Cortex of kidney (tissue), 1 donor: ENCODE measurements at places on chromosomes 3 and 15.

DNA sequence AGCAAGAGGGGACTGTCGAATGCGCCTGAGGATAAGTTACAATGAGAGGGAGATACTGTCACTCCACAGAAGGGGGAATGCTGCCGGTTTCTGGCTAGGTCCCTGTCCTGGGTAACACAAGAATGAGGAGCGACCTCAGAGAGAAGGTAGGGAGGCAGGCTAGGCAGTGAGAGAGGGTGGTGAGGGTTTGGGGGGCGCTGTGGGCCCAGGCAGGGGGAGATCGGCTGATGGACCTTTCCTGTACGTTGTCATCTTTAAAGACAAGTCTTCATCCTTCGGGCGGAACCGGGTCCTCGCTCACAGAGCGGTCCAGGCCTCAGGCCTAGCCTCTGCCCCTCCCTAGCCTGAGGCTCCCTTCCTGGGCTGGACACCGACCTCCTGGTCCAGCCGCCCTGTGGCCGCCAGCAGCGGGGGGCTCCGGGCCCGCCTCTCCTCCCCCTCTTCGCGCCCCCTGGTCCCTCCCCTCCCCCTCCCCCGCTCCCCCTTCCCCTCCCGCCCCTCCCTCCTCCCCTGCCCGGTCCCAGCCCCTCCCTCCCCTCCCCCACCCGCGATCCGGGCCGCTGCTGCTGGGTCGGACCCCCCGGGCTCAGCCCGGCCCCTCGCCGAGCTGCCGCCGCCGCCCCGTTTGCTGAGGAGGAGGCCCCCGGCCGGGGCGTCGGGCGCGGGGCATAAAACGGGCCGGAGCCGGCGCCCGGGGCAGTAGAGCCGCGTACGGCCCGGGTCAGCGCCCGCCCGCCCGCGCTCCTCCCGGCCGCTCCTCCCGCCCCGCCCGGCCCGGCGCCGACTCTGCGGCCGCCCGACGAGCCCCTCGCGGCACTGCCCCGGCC, at the start of gene CHRD:
Gene CHRD (plus strand): TSS at position 697 of the 827 bp plus-strand sequence. CDS start 265 bp downstream, outside the sequence.
- no peak for DNase-seq

DNA sequence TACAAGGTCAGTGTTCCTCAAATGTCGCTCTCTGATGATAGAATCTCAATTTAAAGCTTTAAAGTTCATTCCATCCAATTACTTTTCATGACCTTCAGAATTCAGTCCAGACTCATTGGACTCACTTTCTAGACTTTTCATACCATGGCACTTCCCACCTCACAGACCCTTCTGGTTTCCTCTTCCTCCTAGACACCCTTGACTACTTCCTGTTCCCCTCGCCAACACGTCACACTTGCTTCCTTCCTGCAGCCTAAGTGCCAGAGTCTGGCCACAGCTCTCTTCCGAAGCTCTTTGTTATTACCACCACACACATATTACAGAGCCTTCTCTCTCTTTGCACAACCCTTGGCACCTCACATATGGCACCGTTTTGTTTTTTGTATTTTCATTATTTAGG, 59.1 kb upstream of the UMPS start:
- no peak for DNase-seq

- DNase-seq: no peak
Measured at GRCh38 chr3:126419886-126420786, 25.4 kb downstream of the CFAP100 start.

DNA sequence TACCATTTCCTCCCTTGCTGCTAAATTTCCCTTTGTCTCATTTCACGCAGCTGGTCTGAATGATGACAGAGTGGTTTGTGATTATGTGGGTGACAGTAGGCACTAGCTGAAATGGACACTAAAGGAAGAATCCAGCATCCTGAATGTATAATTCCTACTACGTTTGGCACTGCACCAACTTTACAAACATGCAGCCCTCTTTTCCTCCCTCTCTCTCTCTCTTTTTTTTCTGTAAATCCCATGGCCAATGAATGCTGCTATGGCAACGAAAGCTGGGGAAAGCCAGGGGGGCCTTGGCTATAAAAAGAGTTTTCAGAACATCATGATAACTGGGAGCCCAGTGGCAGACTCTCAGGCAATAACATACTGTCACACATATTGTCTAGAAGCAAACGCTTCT, 367.2 kb upstream of the AGTR1 start:
- no peak for DNase-seq

DNA sequence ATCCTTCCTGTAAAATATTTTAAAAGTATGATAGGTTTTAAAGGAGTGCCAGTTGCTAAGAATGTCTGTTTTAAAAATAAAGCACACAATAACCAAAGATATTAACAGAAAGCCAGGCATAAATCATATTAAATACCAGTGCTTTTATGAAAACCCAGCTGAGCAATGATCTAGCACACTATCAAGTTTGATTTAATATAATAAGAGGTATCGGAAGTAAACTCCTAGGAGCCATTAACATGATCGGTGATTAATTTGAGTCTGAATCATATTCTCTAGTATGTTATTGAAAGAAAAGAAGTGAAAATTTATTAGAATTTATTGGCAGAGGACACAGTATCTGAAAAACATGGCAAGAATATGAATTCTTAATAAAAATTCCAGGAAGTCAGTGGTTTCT, 91.7 kb downstream of the SPATA16 start:
- no peak for DNase-seq

DNA sequence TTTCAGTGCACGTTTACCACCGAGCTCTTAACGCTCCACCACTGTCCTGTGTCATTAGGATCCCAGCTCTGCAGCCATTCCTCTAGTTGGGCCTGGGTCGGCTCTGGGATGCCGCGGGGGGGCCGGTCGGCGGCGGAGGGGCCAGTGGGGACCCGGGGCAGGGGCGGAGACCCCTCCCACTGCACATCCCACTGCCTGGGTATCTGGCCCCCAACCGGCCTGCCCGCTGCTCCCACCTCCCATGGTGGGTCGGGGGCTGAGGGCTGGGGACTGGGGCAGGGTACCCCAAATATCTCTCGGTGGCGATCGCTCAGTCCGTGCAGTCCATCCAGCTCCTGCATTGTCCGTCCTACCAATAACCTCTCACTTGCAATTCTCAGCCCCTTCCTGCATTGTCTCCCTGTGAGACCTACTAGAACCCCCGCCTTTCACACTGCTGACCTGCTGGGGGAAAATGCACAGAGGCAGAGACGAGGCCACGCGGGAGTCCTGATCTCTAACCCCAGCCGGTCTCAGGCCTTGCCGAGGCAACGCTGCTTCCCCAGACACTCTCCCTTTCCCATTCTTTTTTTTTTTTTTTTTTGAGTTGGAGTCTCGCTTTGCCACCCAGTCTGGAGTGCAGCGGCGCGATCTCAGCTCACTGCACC, 24.0 kb upstream of the MUC20 start:
- no peak for DNase-seq

- DNase-seq: no peak
Measured at GRCh38 chr3:73604451-73604850, 20.3 kb downstream of the PDZRN3 start.

- no peak for DNase-seq
Measured at GRCh38 chr3:36923523-36923943, 21.3 kb downstream of the TRANK1 start.

- no peak for DNase-seq
Measured at GRCh38 chr15:59322056-59322759, 50.5 kb downstream of the MYO1E start.

DNA sequence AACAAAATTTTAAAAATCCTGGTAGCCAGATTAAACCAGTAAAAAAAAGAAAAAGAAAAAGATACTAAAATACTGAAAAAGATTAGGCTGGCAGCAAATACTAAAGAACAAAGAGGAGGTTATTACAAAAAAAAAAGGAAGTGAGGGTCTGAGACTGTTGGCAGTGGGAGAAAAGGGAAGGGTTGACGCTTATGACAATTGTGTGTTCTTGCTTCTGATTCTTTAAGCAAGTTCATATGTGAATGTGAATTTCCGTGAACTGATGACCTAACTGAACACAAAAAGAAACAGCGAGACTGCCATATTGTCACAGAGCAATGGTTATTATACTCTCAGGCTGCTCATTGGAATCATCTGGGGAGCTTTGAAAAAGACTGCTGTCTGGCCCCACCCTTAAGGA, 56.5 kb downstream of the ATP13A4 start:
- DNase-seq: no peak

DNA sequence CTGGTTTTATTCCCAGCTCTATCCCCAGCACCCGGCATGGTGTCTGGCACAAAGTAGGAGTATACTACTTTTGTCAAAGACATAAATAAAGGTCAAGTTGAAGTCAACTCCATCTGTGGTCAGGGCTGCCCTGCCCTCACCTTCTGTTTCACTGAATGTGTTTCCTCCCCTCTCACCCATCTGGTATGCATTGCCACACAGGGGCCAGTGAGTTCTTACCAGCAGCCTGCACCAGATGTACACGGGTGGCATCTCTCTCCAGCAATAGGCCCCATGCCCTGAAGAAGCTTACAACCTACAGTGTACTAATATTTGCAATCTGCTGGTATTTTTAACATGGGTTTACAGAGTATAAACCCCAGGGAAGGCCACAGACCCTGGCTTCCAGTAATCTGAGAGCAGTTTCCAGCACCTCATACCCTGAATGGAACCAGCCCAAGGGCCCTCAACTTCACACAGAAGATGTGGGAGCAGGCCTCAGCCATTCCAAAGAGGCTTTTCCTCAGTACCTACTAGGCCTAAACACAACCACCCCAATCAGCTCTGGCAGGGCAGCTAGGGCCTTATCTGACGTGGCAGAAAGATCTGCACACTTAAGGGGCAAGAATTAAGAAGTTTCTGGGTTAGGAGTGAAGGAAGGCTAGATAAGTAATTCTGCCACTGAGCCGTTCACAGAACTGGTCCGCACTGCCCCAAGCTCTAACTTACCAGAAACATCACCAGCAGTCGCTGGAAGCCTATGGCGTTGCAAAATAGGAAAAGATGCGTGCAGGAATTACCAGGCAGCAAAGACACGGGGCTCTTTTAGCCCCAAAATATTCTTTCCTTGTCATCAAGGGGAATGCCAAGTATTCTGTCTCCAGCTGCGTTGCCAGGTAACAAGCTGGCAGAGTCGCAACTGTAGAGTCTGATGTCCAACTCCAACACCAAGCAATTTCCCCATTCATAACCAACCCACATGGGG, 2.1 kb downstream of the IDH2 start:
- DNase-seq: no peak

DNA sequence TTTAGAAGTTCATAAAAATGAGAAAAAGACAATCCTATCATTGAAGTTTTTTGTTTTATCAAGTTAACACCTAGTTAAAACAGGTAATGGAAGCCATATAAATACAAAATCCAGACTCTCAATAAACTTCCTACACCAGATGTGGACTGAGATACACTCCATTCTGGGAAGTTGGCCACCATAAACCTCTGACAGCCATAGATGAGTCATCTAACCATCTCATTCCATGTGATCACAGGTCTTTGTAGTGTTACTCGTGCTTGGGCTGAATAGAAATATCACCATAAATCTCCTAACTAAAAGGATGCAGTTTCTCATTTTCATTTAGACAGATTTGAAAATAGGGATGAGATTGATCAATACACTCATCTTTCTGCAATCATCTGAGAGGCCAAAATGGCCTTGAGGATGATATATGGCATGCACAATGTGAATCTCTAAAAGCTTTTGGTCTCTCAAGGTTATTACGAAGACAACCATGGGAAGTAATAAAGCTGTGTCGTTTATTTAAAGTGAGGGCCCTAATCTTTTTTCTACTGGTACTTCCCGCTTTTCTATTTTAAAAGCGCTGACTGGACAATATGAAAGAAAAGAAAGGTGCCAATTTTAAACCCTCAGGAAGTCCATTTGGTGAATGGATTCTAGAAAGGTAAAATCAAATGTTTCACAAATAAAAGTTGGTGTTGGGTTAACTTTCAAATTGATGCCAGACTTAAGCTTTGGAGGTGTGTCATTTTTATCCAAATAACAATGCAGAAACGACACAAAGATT, 155.5 kb downstream of the POLR2M start:
- no peak for DNase-seq
